ENCODE measurements at places on chromosomes 3 and 15.

- DNase-seq: no peak
Measured at GRCh38 chr3:186772281-186772694, 11.1 kb upstream of the EIF4A2 start.

DNA sequence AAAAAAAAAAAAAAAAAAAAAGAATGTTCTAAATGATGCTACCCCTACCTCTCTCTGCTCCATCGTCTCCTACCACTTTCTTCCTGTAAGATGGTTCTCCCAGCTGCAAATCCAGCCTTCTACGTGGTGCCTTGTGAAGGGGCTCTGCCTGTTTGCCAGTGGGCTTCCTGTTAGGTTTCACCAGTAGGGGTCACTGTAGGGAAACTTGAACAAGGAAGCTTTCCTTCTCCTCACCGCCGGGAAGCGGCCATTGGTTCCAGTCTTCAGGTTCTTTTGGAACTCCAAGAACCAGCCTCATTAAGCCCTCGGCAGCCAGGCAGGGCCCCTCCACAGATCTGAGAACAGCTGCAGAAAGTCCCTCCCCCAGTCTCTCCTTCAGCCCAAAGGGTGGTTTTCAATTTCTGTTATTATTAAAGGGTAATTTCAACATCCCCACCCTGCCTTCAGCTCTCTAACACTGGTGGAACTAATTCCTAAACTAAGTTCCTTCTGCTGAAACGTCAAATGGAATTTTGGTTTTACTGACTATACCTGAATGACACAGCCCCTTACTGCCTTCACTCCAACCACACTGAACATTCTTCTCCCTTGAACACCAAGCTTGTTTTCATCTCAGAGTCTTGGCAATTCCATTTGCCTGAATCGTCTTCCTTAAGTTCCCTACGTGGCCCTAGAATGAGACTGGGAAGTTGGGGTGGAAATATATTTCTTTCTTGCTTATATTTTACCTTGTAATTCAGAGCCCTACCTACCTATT lies 13.5 kb downstream of the MCCC1 start:
- no peak for DNase-seq

DNA sequence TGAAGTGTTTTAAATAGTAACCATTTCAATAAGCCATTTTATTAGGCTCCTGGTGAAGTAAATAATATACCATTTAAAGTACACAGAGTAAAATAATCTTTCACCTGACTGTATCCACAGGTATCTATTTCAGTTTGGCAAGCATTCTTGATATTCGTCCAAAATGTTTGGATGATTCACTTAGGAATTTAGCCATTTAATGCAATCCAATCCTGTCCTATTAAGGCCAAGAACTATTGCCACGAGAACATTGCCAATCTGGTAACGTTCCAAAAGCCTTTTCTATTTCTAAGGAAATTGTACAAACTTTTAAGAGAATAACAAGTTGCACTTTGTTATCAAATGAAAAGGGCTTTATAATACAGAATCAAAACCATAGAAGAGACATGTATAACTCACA lies 209.8 kb upstream of the THRB start:
- DNase-seq: peak; percentile 59

DNA sequence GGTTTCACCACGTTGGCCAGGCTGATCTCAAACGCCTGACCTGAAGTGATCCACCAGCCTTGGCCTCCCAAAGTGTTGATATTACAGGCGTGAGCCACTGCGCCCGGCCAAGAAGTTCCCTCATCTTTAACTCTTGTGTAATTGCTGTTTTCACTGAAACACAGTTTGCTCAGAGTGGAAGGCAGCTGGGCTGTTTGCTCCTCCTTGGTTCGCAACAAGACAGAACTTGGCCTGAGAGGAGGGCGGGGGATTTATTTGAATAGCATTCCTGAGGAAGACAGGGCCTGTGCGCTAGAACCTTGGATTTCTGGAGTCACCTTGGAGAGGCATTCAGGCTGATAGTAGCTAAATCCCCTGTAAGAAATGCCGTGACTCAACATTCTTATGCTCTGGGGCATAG lies 226.7 kb upstream of the MCTP2 start:
- DNase-seq: peak; percentile 40

- no peak for DNase-seq
Measured at GRCh38 chr15:22827125-22827524, 11.3 kb upstream of the NIPA2 start.

GRCh38 chr15:100808691-100809090 lies 70.9 kb upstream of the ALDH1A3 start:
- no peak for DNase-seq

DNA sequence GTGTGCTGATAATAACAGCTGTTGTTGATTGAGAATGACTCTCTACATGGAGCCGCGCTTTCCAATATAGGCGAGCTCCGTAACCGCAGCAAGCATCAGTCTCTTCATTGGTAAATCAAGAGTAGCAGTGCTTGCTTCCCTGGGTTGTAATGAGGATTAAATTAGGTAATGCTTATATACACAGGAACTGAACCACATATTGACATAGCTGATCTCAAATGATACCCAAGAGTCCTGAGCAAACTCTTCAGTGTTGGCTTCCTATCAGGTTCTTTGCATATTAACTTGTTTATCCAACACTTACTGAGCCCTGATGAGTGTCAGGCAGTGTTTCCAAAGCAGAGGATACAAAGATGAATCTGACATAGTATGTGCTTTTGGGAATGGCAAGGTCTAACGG lies 46.4 kb upstream of the SLCO3A1 start:
- no peak for DNase-seq

DNA sequence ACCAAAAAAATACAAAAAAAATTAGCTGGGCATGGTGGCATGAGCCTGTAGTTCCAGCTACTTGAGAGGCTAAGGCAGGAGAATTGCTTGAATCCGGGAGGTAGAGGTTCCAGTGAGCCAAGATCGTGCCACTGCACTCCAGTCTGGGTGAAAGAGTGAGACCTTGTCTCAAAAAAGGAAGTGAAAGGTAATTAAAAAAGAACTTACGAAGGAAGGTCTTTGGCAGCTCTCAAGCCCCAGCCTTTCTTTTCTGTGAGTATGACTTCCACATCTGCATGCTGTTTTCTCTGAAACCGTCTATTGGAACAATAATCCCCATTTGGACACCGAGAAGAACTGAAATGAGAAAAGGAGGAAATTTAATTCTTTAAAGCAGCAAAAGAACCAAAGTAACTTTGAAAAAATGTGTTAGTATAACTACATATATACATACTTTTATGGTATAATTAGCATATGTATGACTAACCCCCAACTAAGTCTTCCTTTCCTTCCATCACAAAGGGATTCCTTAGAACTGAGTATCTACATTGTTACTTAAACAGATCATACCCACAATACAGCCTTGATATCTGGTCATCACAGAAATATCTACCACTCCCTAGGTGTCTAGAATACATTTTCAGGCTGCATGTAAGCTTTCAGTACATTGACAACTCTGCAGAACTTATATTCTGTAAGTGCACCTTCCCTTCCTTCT lies 50.1 kb downstream of the SETD2 start:
- peak; percentile 53 for DNase-seq

DNA sequence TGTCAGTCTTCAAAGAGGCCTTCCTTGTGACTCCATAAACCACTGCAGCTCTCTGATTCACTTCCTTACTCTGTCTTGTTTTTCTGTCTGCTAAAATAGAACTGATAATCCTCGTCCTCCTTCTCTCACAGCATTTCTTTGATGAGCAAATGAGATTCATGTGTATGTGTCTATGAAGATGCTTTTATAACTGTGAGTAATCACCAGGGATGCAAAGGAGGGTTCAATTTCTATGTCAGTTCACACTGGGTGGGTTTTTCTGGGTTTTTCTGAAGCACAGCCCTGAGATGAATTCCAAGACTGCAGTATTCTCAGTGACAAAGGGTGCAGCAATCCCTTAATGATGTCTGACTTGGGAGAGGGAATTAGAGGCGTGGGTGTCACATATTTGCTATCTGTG lies 746.6 kb upstream of the CFAP20DC start:
- DNase-seq: no peak

DNA sequence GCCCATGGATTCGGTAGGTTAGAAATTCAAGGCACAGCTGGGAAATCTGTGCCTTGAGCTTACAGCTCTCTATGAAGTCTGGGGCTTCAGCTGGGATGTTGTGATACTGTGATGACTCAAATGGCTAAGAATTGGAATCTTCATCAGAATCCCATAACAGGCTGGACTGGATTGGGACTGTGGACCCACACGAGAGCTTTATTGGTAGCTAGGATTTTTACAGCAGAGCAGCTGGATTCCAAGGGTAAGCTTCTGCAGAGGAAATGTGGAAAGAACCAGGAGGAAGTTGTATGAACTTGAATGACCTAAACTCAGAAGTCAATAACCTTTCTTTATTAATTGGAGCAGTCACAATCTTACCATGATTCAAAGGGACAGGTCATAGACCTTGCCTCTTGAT lies 1187.1 kb downstream of the ROBO1 start:
- no peak for DNase-seq

GRCh38 chr3:172247525-172248274 lies 200.6 kb downstream of the GHSR start:
- no peak for DNase-seq

DNA sequence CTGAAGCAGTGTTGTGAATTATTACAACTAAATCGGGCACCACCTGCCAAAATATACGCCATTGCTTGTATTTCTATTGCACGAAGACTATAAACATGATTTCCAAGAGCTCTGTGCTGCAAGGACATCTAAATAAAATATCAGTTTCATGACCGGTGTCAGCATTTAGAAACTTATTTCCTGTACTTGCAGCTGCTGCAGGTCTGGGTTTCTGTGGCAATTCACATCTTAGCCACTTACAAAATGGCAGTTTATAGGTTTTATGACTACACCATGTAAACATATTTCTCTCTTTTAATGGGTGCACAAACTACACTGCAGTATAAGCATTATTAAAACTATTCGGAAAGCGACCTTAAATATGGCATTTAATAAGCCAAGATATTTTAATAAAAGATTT lies 359.4 kb downstream of the VPS13C start:
- no peak for DNase-seq

- no peak for DNase-seq
Measured at GRCh38 chr3:61724183-61724582, 162.8 kb downstream of the PTPRG start.
